Inflammatory macrophage treated with lipopolysaccharide for 4 hours (primary cell): ENCODE measurements at places on chromosomes 7 and 10.

- no peak for DNase-seq
These were observed 235.4 kb downstream of the RNLS start for GRCh38 chr10:88347597-88348304.

DNA sequence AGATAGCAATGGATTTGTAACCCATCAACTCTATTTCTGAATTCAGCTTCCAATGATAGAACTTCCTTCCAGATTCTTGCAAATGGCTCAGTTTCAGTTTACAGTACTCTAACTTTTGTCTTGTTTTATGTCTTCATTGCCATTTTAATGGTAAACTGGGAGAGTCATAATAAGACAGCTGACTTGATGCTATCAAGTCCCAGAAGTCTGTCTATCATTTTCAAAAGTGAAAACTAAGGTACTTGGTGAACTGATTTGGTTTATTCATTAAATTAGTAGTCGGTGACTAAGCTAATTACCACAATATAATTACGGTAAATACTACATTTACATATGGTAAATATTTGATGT lies 25.0 kb downstream of the RTKN2 start:
- DNase-seq: no peak

GRCh38 chr7:105198223-105198622 lies 184.2 kb downstream of the KMT2E start:
- DNase-seq: no peak

DNA sequence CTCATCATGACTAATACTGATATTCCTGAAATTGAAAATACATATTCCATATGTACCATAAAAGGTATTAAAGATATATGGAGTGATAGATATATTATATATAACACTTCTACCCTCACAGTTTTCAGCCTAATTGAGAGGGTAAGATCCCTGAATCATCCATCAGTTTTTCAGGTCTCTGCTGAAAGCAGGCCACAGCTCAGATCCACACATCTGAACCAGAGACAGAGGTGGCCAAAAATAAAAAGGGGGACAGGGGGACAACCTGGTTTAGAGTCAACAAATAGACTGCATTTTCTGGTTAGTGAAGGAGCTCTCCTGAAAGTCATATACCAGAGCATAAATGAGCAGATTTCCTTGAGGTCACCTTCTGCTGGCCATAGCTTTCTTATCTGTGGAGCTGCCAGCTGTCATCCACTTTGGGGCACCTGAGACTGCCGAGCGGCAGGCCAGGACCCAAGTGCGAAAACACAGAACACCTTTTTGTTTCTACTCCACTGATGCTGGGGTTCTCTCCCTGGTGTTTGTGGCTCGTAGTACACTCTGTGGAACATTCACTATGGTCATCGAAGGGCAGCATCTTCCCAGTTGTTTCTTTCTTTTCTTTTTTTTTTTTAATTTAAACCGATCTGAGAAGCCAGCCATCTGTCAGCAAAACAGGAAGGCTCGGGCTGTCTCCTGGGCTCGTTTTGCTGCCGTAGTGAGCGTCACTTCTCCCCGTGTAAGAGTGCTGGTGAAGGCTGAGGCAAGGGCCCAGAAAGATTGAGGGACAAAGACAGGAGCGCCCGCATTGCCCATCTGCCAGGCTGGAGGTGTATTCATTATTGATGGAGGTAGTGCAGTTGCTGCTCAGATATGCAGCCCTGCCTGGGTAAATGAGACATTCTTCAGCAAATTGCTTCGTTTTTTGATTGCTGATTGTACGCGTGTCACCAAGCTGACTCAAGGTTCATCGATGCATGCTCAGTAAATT lies 13.5 kb downstream of the IKZF1 start:
- no peak for DNase-seq

DNA sequence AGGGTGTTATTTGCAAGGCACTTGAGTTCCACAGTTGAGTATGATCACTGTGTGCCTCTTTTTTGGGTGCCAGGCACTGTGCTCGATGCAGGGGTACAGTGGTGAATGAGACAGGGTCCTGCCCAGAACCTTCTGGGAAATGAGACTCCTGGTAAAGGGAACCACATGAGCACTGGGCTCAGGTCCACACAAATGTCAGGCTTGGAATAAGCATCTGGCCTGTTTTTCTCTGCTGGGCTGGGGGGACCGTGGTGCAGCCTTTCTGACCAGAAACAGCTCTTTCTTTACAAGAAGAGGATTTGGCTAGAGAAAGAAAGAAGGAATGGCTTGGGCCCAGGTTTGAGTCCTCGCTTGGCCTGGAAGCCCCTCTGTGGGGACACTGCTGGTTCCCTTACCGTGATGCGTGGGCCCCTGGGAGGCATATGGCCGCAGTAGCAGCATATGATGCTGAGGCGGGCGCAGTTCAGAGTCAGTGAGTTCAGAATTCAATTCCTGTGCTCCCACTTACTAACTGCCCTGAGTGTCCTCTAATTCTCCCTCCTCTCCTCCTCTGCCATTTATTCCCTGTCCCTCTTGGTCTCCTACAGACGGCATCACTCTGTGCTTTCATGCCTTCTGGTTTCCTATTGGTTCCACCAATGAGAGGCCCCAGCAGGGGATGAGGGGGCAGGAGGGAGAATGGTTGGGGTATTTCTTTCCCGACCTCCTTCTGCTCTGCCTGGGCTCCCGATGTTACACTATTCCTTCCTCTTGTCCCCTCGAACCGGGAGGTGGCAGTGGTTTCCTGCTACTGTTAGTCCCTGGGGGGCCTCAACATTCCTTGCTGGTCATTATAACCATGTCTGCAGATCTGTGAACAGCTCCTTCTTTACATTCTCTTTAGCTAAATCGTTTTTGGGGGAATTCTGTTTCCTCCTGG lies 9.6 kb upstream of the KCP start:
- DNase-seq: no peak
